WTC11 (cell line): ENCODE measurements at places on chromosomes 2 and 18. TPM values are rescaled to one million over a fixed set of nuclear protein-coding genes. Genes with fewer than 3 reads are reported as not detected.
A peak's percentile ranks its signal among the peaks of the same experiment; 100 is the strongest.

GRCh38 chr2:10344105-10345066, 41.7 kb downstream of the HPCAL1 start:
- no peak for DNase-seq

GRCh38 chr18:36386150-36386920, 88.8 kb downstream of the FHOD3 start:
- DNase-seq, result no peak

Gene CEBPZOS
- 123 to 136 TPM (median 129 TPM) in 3 replicates for total RNA-seq

Gene PID1
- total RNA-seq, result 1.2 to 2.6 TPM (median 1.3 TPM) in 3 replicates

GRCh38 chr18:75896865-75897264, 469.4 kb upstream of the SMIM21 start:
- no peak for DNase-seq

Gene SP5
- total RNA-seq, result 1.7 to 9.7 TPM (median 7.0 TPM) in 3 replicates

Gene TRPM8
- total RNA-seq, result 0.26 TPM in 1 of 3 replicates, not detected in the others

- no peak for DNase-seq
These were observed 2.5 kb downstream of the STAT4 start for GRCh38 chr2:191148281-191148680.

- no peak for DNase-seq
These were observed 151.1 kb downstream of the GLI2 start for GRCh38 chr2:120886534-120887319.

DNA sequence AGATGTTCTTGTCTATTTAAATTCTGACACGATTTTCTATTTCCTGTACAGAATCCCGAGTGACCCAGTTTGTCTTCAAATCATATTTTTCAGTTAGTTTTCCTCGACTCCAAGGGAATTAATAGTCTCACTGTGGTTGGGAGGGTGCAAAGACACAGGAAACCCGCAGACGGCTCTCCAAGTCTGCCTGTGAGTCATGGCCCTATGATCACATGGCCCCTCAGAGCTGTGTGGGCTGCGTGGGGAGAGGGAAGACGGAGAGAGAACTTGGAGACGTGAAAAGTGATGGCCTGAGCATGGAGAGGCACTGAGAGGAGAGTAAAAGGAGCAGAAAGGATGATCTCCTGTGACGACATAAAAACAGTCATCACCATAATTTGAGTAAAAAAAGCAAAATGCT, 989.9 kb downstream of the DCDC2C start:
- DNase-seq, result no peak

Gene UNC80
- total RNA-seq, result 0.30 to 0.48 TPM (median 0.34 TPM) in 3 replicates

GRCh38 chr2:1477196-1478040, 64.2 kb downstream of the TPO start:
- DNase-seq, result no peak

- no peak for DNase-seq
These were observed 278.9 kb downstream of the PRKCE start for GRCh38 chr2:45930396-45930792.

- no peak for DNase-seq
These were observed 4.5 kb upstream of the CRYBA2 start for GRCh38 chr2:218997731-218998130.

DNA sequence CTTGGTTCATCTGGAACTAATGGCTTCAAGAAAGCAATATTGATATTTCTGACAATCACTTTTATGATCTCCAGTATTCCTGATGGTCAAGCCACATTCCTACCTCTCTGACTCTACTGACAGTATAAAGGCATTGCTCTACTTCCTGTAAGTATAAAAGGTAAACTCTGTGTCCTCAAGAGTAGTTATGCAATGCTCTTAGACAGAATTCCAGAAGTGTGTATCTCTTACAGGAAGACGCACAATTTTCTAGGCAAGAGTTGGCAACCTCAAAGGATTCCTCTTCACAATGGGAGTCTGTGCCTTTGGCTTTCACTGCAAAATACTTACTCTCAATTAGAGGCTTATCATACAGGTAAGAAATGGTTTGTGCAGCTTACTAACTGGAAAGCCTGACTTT, 100.1 kb downstream of the THADA start:
- no peak for DNase-seq

- DNase-seq, result no peak
These were observed 362.0 kb downstream of the CLIP4 start for GRCh38 chr2:29477186-29477585.

GRCh38 chr2:19786408-19787058, 115.2 kb downstream of the TTC32 start:
- DNase-seq, result no peak

DNA sequence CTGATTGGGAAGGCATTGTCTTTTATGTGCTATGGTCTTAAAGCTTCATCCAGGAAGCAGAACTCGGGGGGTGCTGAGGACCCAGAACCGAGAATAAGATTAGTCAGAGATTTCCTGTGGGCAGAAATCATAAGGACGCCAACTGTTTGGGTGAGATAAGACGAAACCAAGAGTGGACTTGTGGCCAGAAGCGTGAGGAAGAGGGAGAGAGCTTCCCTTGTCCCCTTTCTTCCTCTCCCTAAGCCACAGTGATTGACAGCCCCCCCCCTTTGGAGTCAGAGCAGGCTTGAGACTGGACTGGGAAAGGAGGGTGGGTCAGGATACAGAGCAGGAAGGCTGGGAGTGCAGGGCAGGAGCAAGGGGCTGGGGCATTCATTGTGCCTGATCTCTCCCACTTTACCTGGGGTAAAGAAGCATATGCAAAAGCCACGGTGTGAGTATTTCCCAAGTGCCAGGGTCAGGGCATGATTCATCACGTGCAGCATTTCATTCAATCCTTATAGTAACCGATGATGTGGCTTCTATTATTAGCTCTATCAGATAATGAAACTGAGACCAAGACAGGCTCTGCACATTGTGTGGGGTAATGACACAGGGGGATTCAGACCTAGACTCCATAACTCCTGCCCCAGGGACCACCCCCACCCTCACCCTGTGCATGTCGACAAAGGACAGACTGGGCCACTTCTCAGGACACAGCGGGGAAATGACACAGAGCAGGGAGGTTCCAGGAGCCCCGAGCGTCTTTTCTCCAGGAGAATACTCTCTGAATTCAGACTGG, 3.0 kb upstream of the IL1RN start:
- no peak for DNase-seq

DNA sequence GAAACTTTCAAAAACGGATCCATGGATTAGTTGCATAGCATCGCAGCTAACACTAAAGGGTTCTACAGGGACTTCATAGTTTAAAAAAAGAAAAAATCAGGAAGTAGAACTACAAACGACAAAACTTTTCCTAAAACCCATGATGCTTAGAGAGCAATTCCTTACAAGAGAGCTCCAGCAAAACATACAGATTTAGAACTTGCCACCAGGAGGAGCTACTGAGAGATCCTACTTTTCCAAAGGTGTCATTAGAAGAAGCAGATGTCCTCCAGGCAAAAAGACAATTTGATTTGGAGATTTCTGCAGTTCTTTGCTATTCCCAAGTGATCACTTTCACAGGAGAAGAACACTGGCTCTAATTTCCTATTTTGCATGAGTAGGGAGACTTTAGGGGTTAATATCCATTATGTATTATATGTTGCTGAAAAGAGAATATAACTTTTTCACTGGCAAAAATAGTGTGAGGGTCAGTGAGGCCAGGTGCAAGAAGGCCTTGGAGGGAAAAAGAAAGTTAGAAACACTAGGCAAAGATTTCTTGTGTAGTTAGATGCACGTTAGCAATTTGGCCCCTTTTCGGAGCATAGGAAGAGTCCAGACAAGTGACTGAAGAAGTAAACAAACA, 436.2 kb downstream of the SUCLG1 start:
- DNase-seq, result peak; percentile 22

Gene MBD1
- total RNA-seq, result 47.6 to 53.4 TPM (median 48.4 TPM) in 3 replicates

Gene LYPD1
- 2.8 to 4.7 TPM (median 4.1 TPM) in 3 replicates for total RNA-seq

DNA sequence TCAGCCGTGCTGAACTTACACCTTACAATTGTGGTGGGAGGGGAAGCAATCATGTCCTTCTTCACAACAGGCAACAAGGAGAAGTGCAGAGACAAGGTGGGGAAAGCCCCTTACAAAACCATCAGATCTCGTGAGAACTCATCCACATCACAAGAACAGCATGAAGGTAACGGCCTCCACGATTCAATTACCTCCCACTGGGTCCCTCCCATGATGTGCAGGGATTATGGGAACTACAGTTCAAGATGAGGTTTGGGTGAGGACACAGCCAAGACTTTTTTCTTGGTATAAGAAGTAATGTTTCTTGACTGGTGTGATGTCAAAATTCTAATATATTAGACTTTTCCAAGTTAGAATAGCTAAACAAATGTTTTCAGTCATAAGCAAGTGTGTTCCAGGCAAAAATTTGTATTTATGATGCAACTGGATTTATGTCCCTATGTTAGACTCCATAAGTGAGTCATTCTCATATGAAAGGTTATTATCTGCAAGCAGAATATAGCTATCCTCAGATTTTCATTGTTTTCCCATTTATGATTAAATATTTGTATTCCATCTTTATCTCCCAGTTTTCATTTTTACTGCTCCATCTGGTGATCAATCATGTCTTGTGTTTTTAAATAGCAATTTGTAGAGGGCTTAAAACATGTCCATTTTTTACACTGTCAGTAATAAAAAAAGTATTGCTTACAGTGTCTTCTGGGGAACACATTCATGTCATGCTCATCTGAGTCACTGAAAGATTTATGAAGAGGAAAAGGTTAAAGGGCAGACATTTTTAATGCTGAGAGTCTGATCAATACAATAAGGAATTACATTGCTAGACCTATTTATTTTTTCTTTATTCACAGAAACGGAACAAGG, 995.2 kb upstream of the CDH2 start:
- DNase-seq, result no peak

GRCh38 chr2:158207354-158207753, 105.7 kb downstream of the UPP2 start:
- no peak for DNase-seq

- no peak for DNase-seq
These were observed 48.3 kb downstream of the WDFY1 start for GRCh38 chr2:223896833-223897311.

- DNase-seq, result no peak
These were observed 796.6 kb downstream of the DSC3 start for GRCh38 chr18:30245766-30246455.

DNA sequence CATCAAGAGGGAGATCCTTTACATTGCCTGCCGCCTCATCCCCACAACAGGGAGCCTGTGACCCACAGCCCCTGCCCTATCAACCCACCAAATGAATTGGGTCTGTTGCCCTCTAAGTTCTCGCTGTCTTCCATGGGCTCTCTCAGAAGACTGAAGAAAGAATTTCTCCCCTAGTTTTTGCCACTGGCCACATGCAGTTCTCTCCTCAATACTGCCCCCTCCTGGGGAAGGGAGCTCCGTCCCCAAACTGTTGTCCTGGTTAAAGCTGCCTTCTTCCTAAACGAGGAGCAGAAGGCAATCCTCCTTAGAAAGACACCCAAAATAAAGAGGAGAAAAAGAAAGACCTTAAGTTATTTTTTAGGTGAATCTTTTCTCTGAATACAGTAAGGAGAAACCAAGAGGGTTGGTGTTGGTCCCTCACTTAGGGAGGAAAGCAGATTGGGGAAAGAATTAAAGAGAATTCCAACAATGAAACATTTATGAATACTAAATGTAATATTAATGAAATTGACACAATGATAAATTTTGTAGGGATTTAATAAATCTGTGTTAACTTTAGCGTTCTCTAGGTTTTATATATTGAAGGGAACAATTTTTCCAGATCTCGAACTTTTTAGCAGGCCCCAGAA, 31.1 kb upstream of the SATB2 start:
- DNase-seq, result peak; percentile 80

GRCh38 chr18:3115447-3116030, 102.6 kb upstream of the LPIN2 start:
- no peak for DNase-seq

DNA sequence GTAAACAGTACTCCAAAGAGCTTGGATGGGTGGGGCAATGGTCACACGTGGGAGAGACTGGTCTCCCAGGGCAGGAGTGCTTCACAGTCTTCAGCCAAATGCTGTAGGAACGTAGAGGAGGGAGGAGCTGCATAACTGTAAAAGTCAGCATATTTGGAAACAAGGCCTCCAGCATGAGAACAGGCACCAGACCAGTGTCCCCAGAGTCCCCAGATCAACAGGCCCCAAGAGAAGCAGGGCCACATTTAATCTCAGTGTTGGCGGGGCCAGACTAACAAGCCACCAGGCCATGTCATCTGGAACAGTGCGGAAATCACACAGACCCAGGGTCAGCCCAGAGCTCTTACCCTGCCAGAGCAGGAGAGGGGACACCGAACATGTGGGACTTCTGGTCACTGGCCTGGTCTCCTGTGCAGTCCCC, 63.2 kb downstream of the ADCY3 start:
- DNase-seq, result no peak

GRCh38 chr18:57057890-57058289, 89.0 kb upstream of the BOD1L2 start:
- DNase-seq, result no peak

Gene FSIP2
- total RNA-seq, result 1.9 to 2.2 TPM (median 1.9 TPM) in 3 replicates

Gene SETBP1
- 5.9 to 9.6 TPM (median 6.3 TPM) in 3 replicates for total RNA-seq

Gene NEU2
- not detected in 3 replicates for total RNA-seq

Gene LGALSL
- 21.0 to 26.5 TPM (median 24.2 TPM) in 3 replicates for total RNA-seq

GRCh38 chr2:226678422-226678821, 121.2 kb downstream of the IRS1 start:
- DNase-seq, result no peak

Gene PLEKHH2
- total RNA-seq, result 5.8 to 7.1 TPM (median 7.0 TPM) in 3 replicates

Gene SKA1
- 15.7 to 18.6 TPM (median 18.1 TPM) in 3 replicates for total RNA-seq

Gene PLB1
- total RNA-seq, result 0.27 to 0.44 TPM (median 0.39 TPM) in 3 replicates

DNA sequence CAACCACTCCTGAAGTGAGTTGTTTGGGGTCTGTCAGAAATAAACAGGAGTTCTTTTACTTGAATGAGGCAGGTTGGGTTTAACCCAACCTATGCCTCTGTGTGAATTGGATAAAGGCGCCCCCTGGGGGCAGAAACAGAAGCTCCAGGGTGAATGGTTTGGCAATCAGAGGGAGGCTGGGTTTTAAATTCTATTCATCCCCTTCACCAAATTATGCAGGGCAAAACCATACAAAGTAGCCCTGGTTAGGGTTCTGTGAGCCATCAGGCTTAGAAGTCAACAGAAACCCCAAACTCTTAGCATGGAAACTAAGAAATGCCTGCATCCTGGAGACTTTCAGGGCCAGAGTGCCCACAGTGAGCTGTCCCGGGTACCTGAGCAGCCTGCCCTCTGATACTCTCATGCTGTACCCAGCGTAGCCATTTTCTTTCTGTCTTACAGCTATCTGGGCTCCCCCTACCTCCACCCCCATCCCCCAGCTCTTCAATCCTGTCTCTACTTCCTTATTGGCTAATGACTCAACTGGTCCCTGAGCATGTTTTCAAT, 241.5 kb downstream of the ICOS start:
- DNase-seq, result peak; percentile 74

- no peak for DNase-seq
These were observed 424.4 kb upstream of the NETO1 start for GRCh38 chr18:73292156-73292555.

Gene TNFAIP6
- total RNA-seq, result 0.11 to 0.18 TPM (median 0.11 TPM) in 3 replicates

GRCh38 chr2:236348976-236349375, 84.8 kb upstream of the ASB18 start:
- DNase-seq, result no peak
